ENCODE measurements at places on chromosomes 5 and 9. TPM values are rescaled to one million over a fixed set of nuclear protein-coding genes. Genes with fewer than 3 reads are reported as not detected.

ADGRD2 gene
- total RNA-seq: not detected

ZNF883 gene
- total RNA-seq: 6.2 TPM

GMCL2 gene
- not detected for total RNA-seq

PCDHA1 gene
- not detected for total RNA-seq

SETD9 gene
- total RNA-seq: 19.2 TPM

LCN15 gene
- not detected for total RNA-seq

PTPN3 gene
- 2.3 TPM for total RNA-seq

SLC6A7 gene
- total RNA-seq: under 0.01 TPM

NRG2 gene
- total RNA-seq: 0.56 TPM

RFESD gene
- total RNA-seq: 2.1 TPM

SLC25A2 gene
- total RNA-seq: 0.19 TPM

GFI1B gene
- not detected for total RNA-seq

RAD50 gene
- 21.1 TPM for total RNA-seq

SV2C gene
- under 0.01 TPM for total RNA-seq

IL5 gene
- total RNA-seq: not detected
